GM13976 (cell line): ENCODE measurements at places on chromosomes 6 and 20.

DNA sequence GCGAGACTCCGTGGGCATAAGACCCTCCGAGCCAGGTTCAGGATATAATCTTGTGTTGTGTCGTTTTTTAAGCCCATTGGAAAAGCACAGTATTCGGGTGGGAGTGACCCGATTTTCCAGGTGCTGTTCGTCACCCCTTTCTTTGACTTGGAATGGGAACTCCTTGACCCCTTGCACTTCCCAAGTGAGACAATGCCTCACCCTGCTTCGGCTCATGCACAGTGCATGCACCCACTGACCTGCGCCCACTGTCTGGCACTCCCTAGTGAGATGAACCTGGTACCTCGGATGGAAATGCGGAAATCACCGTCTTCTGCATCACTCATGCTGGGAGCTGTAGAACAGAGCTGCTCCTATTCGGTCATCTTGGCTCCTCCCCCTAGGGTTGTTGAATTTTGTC, 307.7 kb upstream of the DEFB115 start:
- DNase-seq = no peak

GRCh38 chr6:156876302-156876701, 99.1 kb downstream of the ARID1B start:
- DNase-seq = no peak

DNA sequence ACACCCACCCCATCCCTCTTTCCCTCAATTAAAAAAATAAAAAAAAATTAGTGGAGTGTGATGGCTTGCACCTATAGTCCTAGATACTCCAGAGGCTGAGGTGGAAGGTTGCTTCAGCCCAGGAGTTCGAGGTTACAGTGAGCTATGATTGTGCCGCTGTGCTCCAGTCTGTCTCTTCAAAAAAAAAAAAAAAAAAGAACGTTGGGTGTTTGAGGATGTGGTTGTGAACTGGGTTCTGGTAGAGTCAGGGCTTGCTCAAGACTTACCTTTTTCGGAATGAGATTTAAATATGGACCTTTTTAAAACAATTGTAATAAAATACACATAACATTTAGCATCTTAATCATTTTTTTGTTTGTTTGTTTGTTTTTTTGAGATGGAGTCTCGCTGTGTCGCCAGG, 211.9 kb downstream of the OR2B2 start:
- DNase-seq = no peak

DNA sequence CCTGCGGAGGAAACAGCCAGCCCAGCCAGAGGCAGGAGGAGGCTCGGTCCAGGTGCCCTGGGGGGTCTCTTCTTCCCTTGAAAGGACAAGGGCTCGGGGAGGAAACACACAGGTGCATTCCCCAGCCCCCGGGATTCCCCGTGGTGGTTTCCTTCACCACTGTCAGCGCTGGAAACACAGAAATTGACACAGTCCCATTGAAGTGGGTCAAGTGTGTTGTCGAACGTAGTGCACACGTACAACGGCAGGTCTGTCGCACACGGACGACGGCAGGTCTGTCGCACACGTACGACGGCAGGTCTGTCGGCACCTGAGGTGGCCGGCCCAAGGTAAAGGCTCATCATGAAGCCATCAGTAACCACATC, 80.9 kb downstream of the DLL1 start:
- DNase-seq = no peak

DNA sequence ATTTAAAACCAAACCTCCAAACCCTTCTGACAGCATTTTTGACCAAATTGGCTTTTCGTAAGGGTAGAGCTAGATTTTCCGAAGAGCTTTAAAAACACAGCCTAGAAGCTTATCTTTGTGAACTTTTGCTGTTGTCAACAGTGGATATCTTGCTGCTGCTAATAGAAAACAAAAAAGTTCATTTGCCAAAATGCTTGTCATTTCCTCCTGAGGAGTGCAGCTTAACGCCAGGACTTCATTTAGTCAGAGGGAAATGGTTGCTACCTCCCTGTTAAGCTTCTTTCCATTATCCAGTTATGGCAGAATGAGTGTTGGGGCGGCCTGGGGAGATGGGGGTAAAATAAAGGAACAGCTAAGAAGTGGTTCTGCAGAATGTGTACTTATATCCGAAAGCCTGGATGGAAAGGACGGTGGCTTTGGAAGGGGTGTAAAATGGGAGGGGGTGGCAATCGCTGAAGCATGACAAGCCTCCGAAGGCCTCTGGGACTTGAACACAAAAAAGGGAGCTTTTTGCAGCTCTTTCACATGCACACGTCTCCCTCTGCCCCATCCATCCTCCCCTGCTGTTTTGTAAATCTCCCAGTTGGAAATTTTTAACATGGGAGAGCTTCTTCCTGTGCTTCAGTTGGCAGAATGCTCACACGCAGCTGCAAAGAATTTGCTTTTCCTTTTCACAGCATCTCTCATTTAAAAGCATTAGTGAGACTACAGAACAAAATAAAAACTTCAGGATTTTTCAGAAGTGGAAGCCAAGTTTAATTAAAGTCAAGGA, 22.5 kb downstream of the JARID2 start:
- DNase-seq = no peak

DNA sequence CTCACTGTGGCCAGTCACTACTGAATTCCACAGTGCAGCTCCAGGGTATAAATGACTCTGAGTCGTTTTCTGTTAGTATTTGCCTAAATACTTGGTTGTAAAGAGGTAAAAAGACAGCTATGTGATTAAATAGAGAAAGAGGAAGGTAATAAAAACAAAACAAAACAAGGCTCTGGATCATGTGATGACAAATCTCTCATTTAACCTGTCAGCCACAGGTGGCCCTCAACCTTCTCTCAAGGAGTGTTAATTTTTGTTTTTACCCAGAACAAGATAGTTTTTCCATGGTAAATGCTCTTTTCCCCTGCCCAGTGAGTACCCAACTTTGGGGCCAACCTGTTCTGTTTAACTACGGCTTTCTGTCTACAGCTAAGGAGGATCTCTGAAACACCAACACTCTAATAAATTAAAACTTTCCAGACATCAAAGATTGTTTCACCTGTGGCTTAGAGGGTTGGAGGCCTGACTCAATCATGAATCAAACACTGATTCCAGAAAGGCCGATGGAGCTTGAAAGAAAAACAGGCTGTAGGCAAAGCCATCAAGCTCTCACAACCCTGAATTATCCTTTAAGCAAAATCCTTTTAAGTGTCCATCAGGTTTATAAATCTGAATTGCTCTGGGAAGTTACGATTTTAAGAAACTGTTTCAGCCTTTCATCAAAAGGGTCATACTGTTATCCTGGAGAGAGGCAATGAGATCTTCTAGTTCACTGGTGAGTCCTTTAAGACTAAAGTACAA, 81.5 kb upstream of the BCLAF1 start:
- DNase-seq = no peak

DNA sequence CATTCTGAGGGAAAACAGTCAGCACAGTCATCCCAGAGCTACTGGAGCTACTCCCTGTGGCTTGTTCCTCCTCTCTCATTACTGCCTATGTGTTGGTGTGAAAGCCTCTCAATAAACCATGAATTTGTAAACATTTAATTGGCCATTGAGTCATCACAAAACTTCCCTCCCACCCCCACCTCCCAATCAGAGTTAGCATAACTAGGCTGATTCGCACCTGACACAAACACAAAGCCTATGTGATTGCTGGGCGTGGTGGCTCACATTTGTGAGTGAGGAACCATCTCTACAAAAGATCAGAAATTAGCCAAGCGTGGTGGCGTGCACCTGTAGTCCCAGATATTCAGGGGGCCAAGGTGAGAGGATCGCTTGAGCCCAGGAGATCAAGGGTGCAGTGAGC, 17.1 kb upstream of the SNTA1 start:
- DNase-seq = no peak

GRCh38 chr20:870758-871157, 37.2 kb downstream of the FAM110A start:
- no peak for DNase-seq

DNA sequence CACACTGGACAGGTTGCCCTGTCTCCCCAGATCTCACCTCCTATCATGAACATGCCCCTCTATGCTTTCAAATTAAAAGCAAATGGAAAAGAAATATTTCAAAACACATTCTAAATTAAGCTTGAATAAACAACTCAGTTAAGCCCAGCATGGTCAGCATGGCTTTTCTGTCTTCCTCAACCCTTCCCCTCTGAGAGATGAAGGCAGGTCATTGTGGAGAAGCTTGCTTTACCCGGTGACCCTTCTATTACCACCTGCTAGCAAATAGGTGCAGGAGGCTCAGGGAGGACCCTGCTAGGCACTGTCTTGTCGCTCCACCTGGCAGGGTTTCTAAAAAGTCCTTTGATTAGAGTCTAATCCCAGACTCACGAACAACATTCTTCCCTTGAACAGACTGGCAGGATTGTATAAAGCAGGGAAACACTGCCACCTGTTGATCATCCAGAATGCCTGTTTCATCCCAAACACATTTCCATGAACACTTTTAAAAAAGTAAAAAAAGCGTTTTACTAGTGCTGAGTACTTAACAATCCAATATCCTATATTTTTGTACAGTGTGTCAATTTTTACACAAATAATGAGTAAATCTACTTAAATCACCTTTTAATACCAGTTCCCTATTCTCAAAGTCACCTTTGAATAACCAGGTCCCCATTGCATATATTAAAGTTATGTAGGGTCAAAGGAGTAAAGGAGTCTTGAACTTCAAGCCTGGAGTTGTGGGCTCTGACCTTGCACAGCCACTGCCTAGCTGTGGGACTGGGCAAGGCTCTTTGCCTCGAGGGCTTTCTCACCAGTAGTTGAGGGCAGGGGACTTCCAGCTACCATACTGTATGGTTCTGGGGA, 75.5 kb downstream of the GPR6 start:
- peak; percentile 53 for DNase-seq

DNA sequence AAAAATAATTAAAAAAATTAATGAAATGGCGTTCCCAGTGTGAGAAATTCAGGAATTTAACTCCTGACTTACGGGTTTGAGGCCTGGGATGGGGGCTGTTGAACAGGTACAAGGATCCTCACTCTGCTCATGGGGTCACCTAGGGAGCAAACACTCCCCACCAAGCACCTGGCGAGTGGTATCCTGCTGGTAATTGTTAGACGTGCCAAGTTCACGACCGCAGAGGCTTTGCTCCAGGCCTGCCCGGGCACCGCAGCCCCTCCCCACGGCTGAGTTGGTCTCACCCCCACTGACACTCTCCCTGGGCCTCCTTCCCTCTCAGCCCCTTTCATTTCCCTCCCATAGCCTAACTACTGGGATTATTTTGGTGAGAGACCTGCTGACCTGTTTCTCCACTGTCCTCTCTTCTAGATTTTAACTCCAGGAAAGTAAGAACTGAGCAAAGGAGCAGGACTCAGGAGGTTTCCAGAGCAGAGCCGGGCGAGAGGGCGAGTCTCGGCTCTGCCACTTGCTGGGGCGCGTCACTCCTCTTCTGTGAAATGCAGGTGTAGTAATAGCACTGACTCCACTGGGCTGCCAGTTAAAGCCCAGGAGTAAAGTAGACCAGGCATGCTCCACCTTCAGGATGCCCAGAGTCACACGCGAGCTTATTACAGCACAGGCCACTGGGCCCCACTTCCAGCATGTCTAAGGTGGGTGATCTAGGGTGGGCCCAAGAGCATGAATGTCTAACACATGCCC, 22.8 kb downstream of the BMP7 start:
- no peak for DNase-seq

DNA sequence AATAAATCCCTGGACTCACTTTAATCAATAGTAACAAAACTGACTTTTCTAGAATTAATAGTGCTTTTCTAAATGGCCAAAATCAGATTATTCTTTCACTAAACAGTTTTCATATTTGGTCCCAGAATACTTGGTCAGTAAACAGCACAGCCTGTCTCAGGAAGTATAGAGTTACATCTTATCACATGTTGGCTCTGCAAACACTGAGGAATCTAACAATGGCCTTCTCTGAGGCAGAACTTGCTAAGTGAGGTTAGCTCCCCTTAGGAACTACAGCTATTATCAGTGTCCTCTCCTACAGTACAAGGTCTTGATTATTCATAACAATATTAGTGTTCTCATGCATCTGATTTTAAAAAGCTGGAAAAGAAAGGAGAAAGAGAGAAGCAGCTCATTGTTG, 1622.8 kb downstream of the HACE1 start:
- no peak for DNase-seq

DNA sequence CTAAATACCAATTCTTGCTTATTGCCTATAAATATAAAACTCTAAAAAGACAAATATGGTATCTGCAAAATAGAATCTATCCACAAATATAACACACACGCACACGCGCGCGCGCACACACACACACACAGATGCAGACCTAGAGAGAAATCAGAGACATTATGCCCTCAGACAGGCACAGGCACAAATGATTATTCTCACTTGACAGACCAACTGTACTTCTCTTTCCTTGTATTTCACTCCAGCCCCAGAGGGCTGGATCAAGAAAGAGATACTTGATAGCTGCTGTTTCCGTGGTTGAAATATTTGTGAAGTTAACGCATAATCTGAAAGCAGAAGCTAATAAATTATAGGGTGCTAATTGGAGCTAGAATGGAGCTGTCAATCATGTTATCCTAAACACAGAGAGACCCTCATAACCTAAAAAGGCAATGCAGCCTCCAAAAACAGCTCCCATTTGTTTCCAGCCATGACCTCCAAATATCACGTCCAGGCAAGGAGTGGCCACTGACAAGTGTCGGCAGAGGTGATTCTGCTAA, 11.5 kb downstream of the VGLL2 start:
- DNase-seq = no peak

DNA sequence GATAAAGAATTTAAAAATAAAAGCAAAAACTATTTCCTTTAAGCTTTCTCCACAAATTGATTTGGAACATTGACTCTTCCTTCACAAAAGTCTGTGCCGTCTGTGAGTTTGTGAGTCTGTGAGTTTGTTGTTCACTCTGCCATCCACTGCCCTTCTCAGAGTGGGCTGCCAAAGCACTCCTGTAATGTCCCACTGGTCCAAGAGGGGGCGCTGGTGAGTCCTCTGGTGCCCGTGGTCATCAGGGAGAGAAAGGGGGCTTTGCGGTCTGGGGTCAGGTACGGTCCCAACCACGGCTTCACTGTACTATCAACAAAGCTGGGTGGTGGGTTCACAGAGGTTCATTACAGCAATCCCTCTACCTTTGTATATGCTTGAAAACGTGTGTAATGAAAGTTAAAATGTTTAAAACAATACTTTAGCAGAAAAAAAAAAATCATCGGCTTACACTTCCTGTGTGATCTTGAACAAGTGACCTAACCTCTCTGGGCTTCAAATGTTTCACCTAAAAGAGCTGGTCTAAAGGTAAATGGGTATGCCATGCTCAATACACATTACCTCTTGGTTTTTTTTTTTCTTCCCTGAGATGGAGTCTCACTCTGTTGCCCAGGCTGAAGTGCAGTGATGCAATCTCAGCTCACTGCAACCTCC, 5.6 kb upstream of the ANKRD60 start:
- DNase-seq = peak; percentile 53

GRCh38 chr6:15365273-15365687, 119.4 kb downstream of the JARID2 start:
- DNase-seq = no peak

- no peak for DNase-seq
Observed at GRCh38 chr6:66230591-66230990, 523.6 kb upstream of the EYS start.
